ENCODE measurements at places on chromosomes 2 and 18. TPM values are rescaled to one million over a fixed set of nuclear protein-coding genes. Genes with fewer than 3 reads are reported as not detected.
A peak's percentile ranks its signal among the peaks of the same experiment; 100 is the strongest.

DNA sequence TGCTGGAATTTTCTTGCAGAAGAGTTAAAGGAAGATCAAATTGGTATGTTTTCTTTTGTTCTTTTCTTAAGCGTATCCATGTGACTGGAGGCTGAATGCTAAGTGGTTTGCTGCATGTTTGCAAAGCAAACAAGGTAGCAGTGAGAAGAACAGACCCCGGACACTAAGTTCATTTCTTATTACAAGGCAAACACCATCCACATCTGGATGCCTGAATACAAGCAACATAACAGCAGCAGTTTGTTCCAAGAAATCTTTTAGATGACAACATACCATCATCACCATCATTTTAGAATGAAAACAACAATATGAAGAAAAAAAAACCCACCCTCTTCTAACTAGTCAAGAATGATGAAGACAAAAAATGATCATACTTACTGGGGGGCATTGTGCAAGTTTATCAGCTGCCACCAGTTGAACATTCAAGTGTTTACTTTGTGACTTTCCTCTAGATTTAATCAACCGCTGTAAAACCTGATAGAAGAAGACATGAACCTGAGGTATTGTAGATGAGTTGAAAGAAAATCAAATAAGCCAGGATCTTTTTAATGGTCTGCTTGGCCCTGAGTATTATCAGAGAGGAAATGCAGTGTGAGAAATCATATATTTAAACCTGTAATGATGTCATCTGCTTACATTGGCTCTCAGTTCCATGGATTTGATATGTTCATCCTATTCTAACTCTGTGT lies 25.0 kb upstream of the ARL5A start:
- no peak for DNase-seq

DNA sequence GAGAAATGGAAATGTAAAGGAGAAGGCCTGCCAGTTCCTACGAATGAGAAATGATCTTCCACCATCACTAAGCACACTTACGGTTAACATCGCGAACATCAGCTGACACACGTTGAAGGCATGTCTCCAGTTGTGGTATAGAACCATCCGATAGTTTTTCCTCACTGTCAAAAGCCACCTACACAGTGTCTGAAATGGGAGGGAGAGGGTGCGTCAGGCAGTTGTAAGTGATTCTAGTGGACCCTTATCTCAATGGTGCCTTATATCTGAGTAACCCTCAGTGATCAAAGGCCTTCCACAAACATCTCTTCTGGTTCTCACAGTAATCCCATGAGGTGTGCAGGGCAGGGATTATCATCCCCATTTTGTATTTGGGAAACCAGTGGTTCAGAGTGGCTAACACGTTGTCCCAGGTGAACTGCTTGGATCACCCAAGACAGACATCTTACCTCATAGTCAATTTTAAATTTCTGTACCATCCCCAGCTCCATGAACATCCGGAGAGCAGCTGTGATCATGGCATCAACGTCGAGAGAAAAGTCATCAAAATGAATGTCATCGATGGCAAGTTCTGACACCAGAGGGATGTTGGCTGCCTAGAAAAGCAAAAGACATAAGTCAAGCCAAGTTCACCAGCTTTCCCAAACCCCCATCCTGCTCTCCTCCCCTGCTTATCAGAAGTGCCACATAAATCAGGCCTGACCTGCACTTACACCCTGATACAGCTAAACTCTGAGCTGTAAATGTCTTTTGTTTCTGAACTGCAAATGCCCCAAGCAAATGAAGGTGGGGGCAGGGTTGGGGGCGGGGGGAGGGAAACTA lies 335.2 kb downstream of the AGPS start:
- DNase-seq, result no peak

DNA sequence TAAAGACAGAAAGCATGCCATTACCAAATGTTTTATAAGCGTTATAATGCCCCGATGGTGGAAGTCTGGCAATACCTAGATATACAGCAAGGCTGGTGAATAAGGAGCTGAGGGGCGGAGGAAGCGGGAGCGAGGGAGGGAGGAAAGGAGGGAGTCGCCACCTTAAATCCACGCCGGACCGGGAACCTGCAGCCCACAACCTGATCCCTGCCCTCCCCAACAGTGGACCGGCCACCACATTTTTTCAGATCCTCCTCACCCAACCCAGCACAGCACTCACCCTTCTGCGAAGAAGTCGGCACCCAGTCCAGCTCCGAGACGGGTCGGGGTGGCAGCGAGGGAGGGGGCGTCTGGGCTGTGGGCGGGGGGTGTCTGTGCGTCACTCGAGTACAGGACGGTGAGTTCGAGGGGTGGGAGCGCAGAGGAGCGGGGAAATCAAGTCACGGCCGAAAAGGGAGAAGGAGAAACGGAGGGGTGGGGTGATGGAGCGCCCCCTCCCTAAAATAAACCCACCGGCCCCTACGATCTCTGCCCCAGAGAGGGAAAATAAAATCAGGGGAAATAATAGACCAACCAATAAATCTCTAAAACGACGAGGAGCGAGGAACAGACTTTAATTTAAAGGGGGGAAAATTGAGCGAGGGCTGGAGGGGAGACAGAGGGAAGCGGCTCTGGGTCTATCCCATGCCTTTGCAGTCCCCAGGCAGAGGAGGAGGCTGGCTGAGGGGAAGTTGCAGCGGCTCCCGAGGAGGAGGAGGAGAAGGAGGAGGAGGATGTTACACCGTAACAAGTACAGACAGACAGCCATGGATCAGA lies 96.5 kb upstream of the SERTAD2 start:
- DNase-seq, result peak; percentile 72

SOX11 gene
- total RNA-seq, result not detected

DNA sequence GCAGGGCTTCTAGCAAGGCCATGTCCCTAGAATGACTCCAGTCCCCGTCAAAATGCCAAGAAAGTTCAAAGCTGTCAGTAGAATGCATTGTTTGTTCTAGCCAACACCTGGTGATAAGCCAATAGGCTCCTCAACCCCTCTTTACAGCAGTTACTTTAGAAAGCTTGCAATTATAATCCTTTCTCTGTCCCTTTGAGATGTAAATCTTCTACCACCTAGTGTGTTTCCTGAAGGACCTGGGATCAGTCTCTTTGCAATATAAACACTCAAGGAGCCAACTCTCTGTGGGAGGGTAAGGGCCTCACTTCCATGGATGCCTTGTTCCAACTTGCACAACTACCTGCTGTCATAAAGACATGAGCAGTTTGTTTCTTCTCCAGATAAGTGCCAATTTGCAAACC lies 301.8 kb downstream of the NBAS start:
- DNase-seq, result no peak
